Progenitor cell of endocrine pancreas (in vitro differentiated cells): ENCODE measurements at places on chromosomes 7 and 10.

GRCh38 chr7:36180121-36180520, 27.1 kb downstream of the EEPD1 start:
- H3K36me3 ChIP-seq, result no peaks in the 10 kb centered on the region
- no peak for DNase-seq
- H3K27ac ChIP-seq, result no peak overlapping the region
- H3K4me3 ChIP-seq, result no peak overlapping the region

- H3K4me3 ChIP-seq, result no peak overlapping the region
- no peaks in the 10 kb centered on the region for H3K27me3 ChIP-seq
- no peak overlapping the region for H3K27ac ChIP-seq
- H3K4me1 ChIP-seq, result peaks cover 23% of the 10 kb centered on the region
- no peak for DNase-seq
- peaks cover 16% of the 10 kb centered on the region for H3K36me3 ChIP-seq
Observed at GRCh38 chr10:74968667-74969061, 142.3 kb downstream of the KAT6B start.

DNA sequence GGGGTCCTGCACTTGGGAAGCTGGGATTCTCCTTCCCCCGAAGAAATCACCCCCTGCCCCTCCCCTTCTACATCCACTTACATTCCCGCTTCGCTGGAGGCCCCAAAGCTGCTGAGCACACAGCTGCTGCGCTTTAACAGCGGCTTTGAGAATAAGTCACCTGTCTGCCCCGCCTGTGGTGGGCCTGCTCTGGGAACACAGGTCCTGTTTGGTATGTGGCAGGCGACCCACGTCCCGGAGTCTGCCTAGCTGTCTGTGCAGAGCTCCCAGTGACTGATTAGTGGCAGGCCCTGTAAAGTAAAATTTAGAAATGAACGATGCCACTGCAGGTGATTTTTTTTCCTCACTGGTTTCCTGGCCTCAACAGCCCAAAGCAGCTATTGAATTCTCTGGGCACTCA, 47.0 kb downstream of the CDH23 start:
- H3K4me3 ChIP-seq, result no peak overlapping the region
- no peaks in the 10 kb centered on the region for H3K4me1 ChIP-seq
- DNase-seq, result no peak
- H3K27ac ChIP-seq, result no peak overlapping the region

DNA sequence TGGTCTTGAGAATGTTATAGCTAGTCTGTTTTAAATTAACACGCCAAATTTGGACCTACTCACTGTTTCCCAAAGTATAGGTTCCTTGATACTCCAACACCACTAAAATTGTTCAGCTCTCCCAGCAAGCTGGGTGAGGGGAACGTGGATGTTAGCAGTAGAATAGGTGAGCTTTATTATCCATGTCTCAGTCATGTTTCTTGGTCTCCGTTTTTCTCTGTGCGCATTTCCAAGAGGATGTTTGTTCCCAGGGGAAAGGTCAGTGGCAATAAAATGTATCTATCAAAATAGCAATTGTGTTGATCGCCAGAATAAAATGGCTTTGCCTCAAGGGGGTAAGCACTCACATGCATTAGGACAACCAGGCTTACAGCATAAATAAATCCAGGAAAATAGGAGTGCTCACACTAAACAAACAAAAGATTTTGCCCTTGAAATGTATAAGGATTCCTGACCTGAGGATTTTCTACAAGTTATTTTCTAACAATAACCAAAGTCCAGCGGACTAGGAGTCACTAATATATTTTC, 187.0 kb upstream of the C7orf33 start:
- H3K27me3 ChIP-seq, result no peaks in the 10 kb centered on the region
- no peak for DNase-seq
- no peaks in the 10 kb centered on the region for H3K36me3 ChIP-seq
- H3K27ac ChIP-seq, result no peak overlapping the region
- H3K4me3 ChIP-seq, result no peak overlapping the region

- no peak overlapping the region for H3K4me3 ChIP-seq
- H3K36me3 ChIP-seq, result no peaks in the 10 kb centered on the region
- peaks cover 3% of the 10 kb centered on the region for H3K4me1 ChIP-seq
- no peak for DNase-seq
Observed at GRCh38 chr7:121739465-121739864, 133.5 kb upstream of the PTPRZ1 start.
